Cerebellar nuclear complex (tissue), 1 donor: ENCODE measurements at places on chromosomes 6 and 20.

GRCh38 chr20:24746351-24746685 is 202.8 kb upstream of the CST7 start:
- DNase-seq, result no peak

DNA sequence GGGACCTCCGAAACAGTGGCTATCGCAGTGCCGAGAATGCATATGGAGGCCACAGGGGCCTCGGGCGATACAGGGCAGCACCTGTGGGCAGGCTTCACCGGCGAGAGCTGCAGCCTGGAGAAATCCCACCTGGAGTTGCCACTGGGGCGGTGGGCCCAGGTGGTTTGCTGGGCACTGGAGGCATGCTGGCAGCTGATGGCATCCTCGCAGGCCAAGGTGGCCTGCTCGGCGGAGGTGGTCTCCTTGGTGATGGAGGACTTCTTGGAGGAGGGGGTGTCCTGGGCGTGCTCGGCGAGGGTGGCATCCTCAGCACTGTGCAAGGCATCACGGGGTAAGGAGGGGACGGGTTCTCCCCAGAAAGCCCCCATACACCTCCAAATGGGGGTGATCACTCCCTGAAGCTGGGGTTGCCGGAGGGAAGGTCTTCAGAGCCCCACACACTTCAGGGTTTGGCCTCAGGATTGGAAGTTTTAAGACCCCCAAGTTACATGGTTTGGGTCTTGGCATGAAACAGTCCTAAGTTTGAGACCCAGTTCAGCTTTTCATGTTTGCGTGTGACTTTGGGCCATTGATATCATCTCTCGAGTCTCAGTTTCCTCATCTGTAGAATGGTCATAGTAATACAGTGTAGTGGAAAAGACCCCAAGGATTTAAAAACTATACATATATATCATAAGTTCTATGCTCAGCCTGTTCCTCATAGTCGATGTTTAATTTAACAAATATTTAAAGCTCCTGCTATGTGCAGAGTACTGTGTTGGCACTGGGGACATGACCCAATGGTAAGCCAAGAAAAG is 4.3 kb downstream of the BPIFB4 start:
- DNase-seq, result no peak

DNA sequence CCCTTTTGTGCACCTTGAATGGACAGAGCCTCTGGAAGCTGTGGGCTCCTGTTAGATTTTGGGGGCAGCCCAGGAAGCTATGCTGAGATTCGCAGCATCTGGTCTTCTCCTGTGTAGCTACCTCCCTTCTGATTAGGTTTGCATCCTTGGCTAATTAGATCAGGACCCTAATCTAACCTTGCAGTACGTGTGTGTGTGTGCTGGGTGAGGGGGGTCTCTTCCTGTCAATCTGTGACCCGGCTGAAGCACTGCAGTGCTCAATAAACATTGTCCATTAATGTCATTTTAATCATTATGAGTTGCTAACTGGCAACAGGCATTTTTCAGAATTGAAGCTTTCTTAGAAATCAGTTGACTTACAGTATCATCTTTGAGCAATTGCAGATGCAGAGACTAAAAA is 229.1 kb upstream of the STXBP5 start:
- no peak for DNase-seq

GRCh38 chr20:6870559-6870958 is 103.1 kb downstream of the BMP2 start:
- no peak for DNase-seq

DNA sequence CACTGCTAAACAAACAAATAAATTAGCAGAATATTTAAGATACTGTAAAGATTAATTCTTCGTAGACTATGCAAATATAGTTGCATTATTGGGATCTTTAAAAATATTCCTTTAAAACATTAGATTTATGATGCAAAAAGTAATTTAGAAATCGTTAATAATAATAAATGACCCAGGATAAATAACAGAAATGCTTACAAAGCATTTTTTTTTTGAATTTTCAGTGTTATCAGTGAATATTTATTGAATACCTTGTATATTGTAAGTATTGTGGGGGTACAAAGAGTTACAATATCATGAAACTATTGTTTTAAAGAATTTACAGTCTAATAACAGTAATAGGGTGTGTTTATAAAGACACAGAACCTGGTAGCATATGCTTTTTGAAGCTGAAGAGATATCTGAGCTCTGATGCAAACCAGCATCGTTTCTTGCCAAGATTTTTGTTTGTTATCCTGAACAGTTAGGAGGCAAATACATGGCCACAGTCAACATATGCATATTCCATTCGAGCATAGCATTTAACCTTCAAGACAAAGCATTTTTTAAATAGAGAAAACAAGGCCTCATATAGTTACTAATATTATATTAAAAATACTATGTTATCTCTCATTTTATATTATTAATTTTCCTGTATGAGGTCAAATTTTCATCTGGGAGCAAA is 487.2 kb downstream of the PHF3 start:
- no peak for DNase-seq

- no peak for DNase-seq
These were observed 81.9 kb downstream of the GJA10 start for GRCh38 chr6:89975991-89976693.

- DNase-seq, result no peak
These were observed 102.5 kb downstream of the PPP1R14C start for GRCh38 chr6:150245148-150245935.

DNA sequence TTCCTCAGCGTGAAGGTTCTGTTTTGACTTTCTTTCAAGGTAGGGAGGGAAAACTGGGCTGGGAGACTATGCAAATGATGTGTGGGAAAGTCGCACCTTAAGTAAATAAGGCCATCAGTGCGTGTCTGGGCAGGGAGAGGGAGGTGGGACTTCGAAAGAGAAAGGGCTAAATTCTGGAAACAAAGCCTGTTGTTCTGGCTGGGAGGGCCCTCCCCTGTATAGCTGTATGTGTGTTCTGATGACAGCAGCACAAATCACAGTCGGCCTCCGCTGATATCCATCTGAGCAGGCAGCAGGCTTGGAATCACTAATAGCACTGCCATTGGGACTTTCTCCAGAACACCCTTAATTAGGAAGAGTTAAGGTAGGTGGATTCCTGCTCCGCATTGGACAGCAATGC is 19.2 kb downstream of the JAG1 start:
- no peak for DNase-seq

DNA sequence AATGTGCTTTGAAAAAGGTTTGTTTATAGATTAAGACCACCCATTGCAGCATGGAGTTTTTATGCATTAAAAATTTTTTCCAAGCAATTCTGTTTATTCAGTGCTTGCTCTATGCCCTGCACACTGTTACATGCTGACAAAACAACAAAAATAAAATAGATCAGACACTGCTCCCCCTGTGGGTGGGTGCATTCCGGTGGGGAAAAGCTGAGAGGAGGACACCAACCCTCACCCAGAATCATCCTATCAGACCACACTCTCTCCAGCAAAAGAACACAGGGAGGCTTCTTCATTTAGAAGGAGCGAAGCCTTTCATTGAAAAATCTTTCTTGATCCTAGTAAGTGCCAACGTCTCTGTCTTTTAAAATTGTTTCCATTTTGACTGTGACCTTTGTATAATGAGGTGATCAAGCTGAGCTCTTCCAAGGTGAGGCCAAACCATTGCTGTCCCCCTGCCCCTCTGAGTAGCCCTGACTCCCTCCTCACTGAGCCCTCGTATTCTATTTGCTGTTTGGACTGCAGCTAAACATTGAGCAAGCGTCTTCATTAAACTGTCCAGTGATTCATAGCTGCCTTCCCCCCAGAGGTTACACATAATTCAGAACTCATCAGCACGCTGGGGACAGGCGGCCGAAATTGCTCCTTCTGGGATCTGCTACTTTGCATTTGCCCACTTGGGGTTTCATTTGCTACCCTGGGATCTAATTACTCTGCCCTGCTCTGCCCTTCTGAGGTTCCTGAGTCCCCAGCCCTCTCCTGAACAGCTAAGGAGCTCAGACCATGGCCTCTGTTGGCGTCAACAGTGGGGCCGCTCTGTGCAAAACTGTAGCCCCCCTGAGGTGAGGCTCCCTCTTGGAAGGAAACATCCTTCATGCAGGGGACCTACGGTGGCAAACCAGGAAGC is 102.4 kb downstream of the F13A1 start:
- DNase-seq, result no peak

DNA sequence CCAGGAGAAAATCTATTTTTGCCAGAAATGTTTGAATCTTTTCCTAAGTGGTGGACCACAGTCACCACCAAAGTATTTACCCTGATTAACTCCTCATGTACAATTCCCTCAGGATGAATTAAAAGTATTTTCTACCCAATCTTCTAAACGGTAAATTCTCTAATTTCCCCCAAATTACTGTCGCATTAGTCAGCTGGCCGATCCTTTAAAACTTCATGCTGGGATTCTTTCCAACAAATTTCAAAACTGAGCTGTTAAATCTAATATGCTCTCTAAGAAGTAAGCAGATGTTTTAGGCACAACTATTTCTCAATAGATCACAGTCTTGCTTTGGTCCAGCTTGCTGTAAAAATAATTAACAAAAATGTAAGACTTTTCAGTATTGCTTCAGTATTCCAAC is 447.2 kb downstream of the FRK start:
- DNase-seq, result no peak

DNA sequence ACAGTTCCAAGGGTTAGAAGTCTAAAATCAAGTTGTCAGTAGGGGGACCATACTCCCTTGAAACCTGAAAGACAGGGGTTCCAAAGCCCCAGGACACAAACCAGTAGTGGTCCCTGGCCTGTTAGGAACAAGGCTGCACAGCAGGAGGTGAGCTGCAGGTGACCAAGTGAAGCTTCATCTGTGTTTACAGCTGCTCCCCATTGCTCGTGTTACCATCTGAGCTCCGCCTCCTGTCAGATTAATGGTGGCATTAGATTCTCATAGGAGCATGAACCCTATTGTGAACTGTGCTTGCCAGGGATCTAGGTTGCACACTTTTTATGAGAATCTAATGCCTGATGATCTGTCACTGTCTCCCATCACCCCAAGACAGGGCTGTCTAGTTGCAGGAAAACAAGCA is 25.3 kb upstream of the SIM1 start:
- no peak for DNase-seq

DNA sequence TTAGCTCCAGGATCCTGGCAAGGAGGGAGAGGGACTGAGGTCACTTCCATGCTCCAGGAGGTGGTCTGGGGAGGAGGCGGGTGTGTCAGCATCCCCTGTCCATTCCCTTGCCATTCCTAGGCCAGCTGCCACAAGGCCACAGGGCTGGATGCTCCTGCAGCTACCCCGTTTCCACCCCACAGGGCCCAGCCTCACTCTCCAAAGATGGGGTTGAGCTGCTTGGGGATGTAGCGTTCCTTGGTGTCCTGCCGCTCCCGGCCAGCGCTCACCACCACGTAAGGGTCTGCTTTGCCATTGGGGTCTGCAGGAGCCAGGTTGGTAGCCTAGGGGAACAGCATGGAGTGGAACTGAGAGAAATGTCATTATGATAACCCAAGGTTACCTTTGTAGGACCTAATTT is 23.0 kb downstream of the ERGIC3 start:
- DNase-seq, result no peak

GRCh38 chr6:126773112-126773805 is 345.2 kb upstream of the RSPO3 start:
- DNase-seq, result no peak

DNA sequence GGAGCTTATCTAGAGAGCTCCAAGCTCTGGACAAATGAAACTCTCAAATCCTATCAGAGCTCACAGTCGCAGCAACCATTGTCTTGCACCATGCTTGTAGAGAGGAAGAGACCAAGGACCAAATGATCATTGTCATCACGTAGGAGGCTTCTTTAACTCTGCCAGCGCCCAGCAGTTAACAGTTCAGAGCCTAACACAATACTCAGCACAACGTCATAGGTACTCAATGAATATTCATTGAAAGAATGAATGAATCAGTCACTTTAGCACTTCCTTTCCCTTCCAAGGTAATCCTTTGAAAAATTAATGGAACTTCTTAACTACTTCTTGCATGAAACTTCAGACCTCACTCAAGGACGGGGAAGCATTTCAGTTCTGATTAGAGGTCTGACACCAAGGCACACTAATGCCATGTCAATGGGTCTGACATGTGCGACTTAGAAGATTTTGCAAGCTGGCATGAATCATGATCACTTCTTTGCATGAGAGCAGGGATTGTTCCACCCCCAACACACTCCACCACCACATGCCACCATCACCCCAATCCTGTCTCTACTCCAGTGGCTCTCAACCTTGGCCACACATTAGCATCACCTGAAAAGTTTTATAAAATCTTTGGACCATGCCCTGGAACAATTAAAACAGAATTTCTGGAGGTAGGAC is 45.1 kb downstream of the KHDC1L start:
- DNase-seq, result no peak

GRCh38 chr20:9581509-9581908 is 67.1 kb downstream of the LAMP5 start:
- no peak for DNase-seq

GRCh38 chr20:728256-728944 is 39.9 kb downstream of the SLC52A3 start:
- DNase-seq, result no peak

- DNase-seq, result no peak
These were observed 18.9 kb upstream of the ADGRF5 start for GRCh38 chr6:46940433-46941226.

DNA sequence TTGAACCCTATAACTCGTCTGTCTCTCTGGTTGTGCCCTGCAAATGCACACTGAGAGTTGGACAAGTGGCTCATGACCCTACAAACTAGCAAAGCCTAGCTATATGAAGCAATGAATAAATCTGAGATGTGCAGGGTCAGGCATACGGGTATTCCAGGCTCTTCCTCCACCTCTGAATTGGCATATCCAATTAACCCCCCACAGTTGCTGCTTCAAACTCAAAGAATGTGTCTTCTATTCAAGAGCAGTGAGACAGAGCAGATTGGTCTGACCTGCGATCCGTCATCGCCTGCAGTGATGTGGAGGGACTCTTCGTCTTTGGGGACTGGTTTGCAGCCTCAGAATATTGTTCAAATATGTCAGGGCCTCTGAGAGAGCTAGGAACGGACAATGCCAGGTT is 59.8 kb downstream of the LAMP5 start:
- no peak for DNase-seq

- no peak for DNase-seq
These were observed 112.3 kb upstream of the SYNDIG1 start for GRCh38 chr20:24357177-24357576.

DNA sequence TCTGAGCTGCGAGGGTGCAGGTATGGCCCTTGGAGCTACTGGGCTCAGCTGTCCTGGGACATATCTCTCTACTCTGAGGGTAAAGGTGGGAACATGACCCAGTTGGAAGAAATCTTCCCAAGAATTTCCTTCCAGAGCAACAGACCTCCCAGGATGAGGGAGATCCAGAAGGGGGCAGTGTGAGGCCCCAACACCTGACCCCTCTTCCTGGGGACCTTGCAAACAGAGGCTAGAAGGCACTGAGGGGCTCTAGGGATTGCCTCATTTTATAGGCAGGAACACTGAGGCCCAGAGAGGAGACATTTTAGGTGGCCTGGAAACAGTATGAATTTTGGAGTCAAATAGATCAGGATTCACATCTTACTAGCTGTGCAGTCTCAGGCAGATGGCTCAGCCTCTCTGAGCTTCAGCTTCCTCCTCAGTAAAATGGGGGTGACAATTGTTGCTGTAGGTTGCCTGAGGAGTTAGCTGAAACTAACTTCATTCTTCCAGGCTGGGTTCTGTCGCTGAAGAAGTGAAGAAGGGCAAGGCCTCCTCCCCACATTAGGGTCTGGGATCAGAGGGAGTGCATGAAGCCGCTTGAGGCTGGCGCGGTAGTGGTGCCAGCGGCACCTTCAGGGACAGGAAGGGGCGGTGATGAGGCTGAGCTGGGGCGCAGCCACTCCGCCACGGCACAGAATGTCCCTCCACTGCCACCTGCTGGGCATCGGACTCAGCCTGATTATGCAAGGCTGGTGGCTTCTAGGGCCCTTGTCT is 11.4 kb downstream of the KCNK17 start:
- DNase-seq, result no peak
